ENCODE measurements at places on chromosomes 11 and 22.
A peak's percentile ranks its signal among the peaks of the same experiment; 100 is the strongest.

- DNase-seq = no peak
These were observed 21.4 kb downstream of the ARHGEF12 start for GRCh38 chr11:120357620-120358019.

DNA sequence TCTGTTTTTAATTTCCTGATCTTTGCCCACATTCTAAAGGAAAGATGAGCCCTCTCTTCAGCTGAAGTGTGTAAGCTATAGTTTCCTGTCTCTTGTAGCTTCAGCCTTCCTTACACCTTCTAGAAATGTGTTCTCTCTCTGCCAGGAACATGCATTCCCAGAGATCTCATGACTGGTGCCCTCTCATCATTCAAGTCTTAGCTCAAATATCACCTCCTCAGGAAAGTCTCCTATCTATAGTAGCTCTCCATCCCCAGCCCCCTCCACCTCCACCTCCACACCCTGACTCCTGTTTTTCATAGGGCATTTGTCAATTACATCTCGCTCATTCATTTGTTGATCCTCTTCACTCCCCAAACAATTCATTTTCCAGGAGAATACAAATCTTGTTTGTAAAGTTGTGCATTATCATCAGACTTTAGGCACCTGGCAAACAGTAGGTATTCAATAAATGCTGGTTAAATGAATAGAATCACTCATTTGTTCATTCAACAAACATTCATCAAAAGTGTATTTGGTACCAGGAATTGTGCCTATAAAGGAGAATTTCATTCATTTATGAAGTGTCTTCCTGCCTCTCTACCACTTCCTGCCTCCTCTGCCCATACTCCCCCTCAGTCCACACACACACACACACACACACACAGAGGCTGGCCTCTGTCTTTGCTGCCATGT lies 160.3 kb downstream of the BBOX1 start:
- DNase-seq = no peak

GRCh38 chr11:126154691-126155090 lies 56.8 kb downstream of the RPUSD4 start:
- no peak for DNase-seq

DNA sequence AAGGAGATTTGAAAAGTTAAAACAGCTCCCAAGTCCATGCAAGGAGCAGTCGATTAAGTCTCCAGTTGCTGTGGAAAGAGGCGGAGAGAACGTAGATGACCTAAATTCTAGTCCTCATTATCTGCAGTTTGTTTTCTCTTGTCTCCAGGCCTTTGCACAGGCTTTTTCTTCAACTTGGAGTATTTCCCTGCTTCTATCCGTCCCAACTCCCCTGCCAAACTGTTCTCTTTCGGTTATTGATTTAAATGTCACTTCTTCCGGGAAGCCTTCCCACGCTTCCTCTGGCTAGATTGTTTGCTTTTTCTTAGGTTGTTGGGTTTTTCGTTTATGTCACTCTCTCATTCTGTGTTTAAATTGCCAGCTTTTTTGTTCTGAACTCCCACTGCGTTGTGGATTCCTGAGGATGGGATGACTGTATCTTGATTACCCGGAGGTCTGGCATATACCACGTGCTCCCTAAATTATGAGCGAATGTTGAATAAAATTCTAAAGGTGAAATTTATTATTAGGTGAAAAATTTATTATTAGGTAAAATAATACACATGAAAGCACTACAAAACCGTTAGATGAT lies 463 bp downstream of the TMEM126B start:
- DNase-seq = peak; percentile 51

DNA sequence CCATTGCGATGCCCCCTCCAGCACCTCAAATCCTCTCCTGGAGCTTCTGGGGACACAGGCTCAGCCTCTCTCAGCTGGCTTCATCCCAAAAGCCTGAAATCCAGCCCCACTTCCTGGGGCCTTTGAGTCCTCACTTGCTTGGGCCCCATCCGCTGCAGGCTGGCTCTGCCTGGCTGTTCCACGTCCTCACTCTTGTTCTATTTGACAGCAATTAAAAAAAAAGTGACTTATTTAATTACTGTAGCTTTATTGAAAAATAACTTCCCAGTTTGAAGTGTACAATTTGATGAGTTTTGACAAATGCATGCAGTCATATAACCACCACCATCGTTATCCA lies 27.2 kb downstream of the PARVG start:
- DNase-seq = no peak

- no peak for DNase-seq
These were observed 56.2 kb upstream of the GLYAT start for GRCh38 chr11:58787903-58788302.

DNA sequence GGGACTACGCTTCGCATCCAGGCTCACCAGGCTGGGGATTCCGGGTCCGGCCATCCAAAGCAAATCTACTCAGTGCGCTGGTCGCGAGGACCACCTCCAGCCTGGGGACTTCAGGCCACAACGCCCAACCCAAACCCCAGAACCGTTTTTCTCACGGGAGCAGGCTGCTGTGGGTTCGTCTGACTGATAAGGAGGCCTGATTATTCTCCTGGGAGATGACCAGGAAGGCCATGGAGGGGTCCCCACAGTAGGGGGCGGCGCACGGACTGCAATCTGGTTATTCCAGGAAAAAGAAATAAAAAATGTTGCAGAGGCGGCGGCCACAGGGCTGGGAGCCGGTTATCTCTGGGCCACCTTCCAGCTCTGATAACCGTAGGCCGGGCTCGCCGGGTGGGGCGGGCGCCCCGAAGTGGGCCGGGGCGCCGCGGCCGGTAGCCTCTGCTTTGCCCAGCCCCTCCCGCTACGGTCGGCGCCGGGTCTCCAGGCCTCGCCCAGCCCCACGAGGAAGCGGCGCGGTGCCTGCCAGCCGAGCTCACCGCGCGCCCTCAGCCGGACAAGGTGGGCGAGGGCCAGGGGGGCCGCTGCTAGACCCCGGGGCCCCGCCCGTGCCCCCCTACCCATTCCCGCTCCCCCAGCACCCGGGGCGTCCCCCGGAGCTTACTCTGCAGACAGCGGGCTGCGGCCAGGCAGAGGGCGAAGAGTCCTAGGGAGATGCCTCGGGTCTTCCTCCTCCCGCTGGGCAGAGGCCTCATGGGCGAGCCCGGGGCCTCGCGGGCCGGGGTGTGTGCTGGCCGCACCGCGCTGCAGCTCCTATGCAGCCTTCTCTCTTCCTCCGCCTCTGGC lies 446 bp downstream of the VSTM5 start:
- DNase-seq = no peak

DNA sequence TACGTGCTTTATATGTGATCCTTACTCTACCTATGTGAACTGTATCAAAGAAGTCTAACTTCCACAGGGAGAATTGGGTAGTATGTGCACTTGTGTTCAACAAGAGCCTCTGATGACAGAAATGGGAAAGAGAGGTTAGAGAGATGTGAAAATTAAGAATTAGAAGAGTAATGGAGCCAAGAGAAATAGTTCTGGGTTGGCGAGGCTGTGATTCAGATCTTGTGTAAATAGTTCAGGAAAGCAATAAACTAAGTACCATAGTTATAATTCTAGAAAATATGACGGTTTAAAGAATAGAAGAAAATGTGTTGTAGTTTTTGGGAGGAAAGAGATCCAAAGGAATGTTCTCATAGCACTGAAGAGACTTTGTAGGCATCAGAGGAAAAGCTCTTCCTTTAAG lies 112.4 kb downstream of the ARHGAP42 start:
- DNase-seq = no peak

DNA sequence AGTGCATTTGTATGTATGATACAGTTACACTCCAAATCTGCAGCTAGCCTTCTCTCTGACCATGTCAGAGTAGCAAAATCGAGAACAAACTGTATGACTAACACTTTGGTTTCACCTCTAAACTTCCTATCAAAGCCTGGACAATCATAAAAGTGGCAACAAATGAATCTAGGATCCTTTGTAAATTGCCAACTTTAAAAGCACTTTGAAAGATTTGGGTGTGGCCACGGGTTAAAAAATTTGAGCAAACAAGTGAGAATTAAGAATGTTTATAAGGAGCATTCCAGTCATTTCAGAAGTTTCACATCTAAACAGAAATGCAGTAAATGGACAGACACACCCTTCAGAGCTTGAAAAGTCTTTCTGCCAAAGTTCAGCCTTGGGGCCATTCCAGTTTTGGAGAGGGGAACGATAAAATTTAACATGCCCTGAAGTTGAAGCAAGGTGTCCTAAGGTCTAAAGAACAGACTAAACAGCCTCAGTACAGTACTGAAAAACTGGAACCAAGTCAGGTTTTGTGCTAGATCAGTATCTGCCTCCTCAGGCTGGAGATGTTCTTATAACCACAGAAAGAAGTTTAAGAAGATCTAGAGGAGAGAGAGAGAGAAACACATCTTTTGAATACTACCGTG lies 181.9 kb upstream of the BDNF start:
- DNase-seq = no peak

GRCh38 chr22:29503811-29504372 lies 23.9 kb downstream of the NEFH start:
- no peak for DNase-seq

GRCh38 chr11:68687311-68687710 lies 3.0 kb downstream of the GAL start:
- no peak for DNase-seq

DNA sequence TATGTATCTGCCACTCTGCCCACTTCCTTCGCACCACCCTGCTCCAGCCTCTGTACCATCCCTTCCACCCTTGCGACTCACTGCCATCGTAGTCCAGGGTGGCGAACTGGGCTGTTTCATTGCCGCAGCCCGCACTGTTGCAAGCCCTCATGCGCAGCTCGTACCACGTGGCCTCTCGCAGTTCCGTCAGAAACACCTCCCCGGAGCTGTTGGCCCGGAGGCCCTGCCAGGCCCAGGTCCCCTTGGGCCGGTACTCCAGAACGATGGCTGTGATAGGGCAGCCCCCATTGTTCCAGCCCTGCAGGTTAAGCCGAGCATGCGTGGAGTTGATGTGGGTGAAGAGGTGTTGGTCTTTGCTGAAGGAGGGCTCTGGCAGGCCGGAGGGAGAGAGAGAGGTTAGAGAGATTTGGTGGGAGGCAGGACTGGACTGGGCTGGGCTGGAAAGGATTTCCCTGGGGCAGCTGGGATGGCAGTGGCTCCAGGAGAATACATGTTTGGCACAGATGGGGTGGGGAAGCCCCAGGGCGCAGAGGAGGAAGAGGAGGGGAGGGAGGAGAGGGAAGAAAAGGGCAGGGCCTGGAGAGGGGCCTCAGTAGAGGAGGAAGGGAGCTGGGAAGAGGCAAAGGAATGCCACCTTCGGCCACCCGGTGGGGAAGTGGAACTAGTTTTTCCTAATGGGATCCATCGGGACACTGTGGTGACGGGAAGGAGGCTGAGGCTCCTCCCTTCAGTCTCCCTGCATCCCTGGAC lies 109.6 kb downstream of the CEP164 start:
- no peak for DNase-seq

- DNase-seq = no peak
These were observed 9.3 kb upstream of the ADAMTS15 start for GRCh38 chr11:130439160-130439519.

All from stimulated activated CD8-positive, alpha-beta memory T cell treated with anti-CD3 and anti-CD28 coated beads, Interleukin-4, amount 100 ng/mL, for 48 hours (primary cell).